Hematopoietic multipotent progenitor cell treated with erythropoietin and hydrocortisone succinate and interleukin-3 and kit ligand, for 6 days (in vitro differentiated cells): ENCODE measurements at places on chromosomes 2 and 18.

DNA sequence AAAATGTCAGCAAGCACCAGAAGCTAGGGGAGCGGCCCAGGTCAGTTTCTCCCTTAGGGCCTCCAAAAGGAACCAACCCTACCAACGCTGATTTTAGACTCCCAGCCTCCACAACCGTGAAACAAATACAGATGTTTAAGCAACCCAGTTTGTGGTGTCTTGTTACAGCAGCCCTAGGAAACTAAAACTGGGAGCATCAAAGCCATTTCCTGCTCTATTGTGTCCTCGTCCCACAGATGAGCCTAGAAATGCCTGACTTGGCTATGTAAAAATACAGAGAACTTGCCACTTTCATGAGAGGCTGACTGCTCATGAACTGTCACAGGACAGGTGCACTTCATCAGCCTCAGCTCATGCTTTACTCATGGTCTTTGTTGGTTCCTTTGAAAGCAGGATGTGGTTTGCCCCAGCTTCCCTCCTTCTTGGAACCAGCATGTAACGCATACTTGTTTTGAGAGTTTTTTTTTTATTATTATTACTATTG lies 97.6 kb upstream of the SLC39A10 start:
- DNase-seq = peak; percentile 79

DNA sequence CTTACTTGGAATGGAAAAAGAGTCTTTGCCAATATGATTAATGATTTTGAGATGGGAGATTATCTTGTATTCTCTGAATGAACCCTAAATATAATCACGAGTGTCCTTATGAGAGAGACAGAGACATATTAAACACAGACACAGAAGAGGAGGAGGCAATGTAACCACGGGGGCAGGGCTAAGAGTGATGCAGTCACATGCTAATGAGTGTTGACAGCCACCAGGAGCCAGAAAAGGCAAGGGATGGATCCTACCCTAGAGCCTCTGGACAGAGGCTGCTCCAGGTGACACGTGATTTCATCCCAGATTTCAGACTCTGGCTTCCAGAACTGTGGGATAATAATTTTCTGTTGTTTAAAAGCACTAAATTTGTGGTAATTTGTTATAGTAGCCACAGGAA lies 679.6 kb downstream of the MBD2 start:
- DNase-seq = no peak

DNA sequence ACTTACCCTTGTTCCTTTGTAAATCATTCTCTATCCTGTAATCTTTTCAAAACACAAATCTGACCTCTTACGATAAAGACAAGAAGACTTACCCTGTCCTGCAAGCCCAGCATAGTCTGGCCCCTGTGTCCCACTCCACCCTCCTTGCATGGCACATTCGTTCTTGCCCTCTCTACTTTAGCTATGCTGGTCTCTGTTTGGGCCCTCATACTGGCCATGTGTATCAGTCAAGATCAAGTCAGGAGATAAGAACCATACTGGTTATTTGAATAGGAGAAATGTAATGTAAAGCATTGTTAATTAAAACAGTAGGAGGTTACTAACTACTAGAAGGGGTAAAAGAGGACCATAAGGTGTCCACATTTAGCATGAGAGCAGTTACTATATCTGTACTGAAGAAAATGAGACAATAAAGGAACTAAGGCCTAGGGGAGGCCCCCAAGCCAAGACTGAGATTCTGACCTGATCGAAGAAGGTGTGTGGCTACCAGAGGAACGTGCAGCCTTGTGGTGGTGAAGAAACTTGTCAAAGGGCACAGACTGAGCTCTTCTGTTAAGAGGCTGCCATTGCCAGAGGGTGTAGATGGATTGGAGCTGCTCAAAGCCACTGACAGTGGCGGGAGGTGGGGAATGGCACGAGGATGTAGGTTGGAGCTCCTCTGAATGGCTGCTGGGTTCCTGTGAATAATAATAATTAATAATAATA lies 80.8 kb downstream of the KCTD18 start:
- DNase-seq = no peak

- no peak for DNase-seq
These were observed 140.8 kb downstream of the DDX1 start for GRCh38 chr2:15732341-15733077.

DNA sequence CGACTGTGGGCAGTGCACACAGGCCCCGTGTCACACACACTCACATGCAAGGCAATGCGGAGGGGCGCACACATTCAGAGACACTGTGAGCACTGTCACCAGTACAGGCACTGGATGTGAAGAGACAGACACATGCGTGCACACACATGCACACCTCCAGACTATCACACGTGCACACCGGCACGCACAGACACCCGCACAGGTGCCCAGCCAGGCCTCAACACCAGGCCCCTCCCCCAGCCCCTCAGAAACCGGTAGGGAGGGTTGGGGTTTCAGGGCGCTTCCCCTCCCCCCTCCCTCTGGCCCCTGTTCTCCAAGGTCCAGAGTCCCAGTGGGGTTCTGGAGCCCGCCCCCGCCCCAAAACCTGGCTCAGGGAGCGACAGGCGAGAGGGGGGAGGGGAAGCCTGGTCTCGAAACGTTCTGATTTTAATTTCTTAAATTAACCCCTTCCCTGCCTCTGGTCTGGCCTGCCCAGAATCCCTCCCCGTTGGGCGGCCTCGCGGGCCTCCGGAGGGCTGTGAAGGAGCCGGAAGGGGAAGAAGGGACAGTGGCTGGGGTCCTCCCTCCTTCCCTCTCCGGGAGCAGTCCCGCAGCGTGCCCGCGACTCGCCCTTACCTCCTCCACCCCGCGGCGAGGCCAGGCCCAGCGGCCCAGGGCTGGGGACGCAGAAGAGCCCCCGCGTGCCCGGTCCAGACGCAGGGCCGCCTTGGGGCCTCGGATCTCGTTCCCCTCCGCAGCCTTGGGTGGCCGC lies 558 bp downstream of the FBXO41 start:
- DNase-seq = no peak
